SK-N-SH treated with all-trans-retinoic acid at 6 μM for 48 hours (cell line): ENCODE measurements at places on chromosomes 16 and 17.

GRCh38 chr17:65496801-65497200 is 64.6 kb downstream of the AXIN2 start:
- no peak for ATAC-seq

- no peak for ATAC-seq
Observed at GRCh38 chr16:19241512-19241911, 44.0 kb upstream of the CLEC19A start.

DNA sequence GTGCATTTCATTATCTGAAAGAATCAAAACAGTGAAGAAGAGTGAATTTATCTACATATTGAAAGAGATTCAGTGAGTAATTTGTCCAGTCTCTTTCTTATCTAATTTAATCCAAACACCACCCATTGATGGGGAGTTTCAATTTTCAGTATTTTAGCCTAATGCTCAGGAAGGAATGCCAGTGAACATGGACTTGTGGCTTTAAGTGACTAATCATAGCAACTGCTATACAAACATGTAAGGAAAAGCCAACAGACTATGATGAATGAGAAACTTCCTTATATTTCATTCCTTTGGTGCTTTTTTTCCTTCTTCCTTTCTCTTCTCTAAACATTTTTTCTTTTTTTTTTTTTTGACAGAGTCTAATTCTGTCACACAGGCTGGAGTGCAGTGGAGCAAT is 885.8 kb downstream of the KCNJ2 start:
- no peak for ATAC-seq

DNA sequence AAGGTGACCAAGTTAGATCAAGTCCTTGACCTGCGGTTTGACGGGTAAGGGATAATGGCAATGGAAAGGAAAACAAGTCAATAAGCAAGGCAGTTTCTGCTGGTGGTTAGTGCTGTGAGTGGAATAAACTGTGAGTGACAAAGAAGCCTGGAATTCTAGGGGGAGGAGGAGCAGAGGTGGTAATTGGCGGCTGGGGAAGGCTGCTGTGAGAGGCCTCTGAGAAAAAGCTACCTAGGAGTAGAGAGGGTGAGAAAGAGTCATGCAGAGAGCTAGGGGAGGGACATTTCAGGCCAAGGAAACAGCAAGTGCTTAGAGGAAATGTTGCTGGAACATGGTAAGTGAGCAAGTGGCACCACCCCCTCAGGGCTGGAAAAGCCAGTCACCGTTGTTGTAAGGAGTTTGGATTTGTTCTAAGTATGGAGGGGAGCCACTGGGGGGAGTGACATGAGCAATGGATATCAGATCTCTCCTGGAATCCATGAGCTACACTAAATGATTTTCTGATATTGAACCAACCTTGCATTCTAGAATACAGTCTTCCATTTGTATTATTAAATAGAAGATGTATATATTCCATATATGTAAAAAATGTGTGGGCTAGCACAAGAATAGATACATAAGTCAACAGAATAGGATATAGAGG is 6.7 kb downstream of the NLRC3 start:
- ATAC-seq = no peak

GRCh38 chr17:61495161-61495857 is 43.1 kb downstream of the TBX4 start:
- no peak for ATAC-seq

- ATAC-seq = no peak
Observed at GRCh38 chr17:33127706-33128105, 136.1 kb downstream of the SPACA3 start.

DNA sequence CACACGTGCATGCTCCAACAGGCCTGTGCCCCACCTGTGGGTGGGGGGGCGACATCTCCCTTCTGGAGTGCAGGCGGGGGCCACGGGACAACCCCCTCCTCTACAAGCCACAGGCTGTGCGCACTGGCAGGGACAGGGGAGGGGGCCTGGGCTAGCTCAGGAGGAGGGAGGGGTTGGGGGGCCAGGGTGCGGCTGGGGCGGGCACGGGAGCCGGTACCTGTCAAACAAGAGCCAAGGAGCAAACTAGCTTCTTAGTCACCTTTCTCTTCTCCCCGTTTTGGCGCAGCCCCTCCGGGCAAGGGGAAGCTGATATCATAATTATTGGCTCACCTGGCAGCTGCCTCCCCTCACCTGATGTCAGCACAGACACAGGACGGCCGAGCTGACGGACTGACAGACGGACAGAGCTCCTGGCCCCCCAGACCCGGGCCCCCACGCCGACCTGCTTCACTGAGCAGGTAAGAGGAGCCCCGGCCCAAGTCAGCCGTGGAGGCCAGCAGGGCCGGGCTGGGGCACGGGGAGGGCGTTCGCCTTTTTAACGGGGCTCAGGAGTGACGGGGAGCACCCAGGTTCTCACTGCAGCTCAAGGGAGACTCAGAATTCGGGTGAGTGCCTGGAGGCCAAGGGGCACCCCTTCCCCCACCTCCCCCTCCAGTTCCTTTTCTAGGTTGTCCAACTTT is at the start of gene FOXN1:
Gene FOXN1, plus strand, starts transcription at position 363 of the 680 bp plus-strand sequence. CDS start 17,622 bp downstream, outside the sequence.
- no peak for ATAC-seq

DNA sequence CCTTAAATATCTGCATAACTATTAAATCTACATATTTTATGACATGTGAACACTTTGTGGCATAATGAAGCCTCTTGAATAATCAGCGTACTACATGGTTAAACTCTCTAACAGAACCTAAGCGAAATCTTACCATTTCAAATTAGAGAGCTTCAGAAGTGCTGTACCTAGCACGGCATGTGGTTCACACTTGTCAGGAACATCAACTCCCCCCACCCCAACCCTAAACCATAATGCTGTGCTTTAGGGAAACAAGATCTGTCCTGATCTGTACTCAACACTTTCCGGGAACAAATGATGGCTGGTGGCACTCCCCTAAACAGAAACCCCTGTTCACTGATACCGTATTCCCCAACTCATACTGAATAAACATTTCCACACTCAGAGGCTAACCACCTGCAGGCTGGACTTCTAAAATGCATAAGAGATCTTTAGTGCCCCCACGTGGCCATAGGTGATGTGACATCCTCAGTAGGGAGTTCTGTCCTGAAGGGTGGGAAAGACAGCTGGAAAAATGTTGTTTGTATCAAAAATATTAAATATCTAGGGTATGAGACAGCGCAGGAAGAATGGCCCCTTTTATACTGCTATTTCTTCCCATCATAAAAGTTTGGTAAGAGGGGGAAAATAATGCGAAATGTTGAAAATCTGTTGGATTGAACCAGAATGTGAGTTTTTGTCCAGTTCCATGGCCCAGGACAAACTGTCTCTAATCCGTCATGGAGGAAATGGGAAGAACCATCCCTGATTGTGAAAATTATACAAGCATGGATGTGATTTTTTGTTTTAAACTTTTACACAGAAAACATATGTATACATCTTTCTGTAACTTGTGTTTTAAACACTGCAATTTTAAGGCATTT is 88.6 kb downstream of the USP31 start:
- ATAC-seq = peak; percentile 96

DNA sequence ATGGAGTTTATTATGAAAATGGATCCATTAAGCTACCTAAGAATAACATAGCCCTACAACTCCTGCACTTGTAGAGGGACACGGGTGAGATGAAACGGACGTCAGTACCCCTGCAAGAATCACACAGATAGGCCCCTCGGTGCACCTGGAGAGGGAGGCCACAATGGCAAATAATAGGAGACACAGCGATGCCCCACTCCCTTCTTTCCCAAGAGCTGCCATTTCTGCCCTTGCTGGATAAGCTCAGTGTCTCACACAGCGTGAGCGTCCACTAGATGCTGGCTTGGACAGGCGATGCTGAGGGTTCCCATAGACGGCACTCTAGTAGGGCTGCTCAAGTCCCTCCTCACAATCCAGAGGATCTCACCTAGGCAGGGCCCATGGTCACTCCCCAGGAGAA is 67.8 kb downstream of the ADCY9 start:
- no peak for ATAC-seq

- peak; percentile 94 for ATAC-seq
Observed at GRCh38 chr17:57849874-57850754, at the start of gene MRPS23. MRPS23 (minus strand) TSS chr17:57850044; CDS start chr17:57850010, 34 bp downstream.
